ENCODE measurements at places on chromosomes 16 and 17.

GRCh38 chr17:31878703-31879073, 19.6 kb upstream of the COPRS start:
- DNase-seq, result no peak

GRCh38 chr17:61447358-61447757, 4.9 kb upstream of the TBX4 start:
- no peak for DNase-seq

- no peak for DNase-seq
These were observed 13.9 kb downstream of the CDH3 start for GRCh38 chr16:68658974-68659360.

DNA sequence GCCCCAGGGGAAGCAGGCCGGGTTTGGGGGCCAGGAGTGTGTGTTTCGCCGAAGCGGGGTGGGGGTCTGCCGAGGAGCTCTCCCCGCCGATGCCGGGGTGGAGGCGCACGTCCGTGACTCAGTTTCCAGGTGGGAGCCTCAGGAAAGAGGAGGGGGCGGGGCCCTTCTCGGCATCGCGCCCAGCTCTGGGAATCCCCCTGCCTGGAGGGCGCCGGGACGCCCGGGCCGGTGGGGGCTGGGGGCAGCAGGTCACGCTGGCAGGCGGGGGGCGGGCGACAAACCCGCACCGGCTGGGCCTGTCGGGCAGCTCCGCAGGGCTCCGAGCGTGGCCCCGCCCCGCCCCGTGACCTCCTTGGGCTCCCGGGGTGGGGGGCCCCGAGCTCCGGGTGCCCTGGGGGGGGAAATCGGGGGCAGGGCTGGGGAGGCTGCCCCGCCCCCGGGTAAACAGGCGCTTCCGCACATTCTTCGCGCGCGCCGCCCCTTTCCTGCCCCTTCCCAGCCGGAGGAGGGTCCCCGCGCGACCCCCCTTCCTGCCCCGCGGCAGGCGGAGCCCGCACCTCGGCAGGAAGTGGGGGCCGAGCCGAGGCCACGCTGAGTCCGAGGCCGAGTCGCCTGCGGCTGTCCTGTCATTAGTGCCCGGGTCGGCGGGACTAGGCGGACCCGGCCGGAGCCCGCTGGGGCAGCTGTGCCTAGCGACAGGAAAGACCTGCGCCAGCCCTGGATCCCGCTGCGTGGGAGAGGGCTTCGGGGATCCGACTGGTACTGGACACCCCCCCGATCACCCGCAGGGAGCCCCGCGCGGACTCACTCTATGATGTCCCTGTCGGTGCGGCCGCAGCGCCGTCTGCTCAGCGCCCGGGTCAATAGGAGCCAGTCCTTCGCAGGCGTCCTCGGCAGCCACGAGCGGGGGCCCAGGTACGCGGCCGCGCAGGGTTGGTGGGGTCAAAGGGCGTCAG, 9.3 kb downstream of the RIPOR1 start:
- peak; percentile 87 for DNase-seq

- DNase-seq, result no peak
These were observed 80.9 kb upstream of the STAC2 start for GRCh38 chr17:39306509-39307212.

DNA sequence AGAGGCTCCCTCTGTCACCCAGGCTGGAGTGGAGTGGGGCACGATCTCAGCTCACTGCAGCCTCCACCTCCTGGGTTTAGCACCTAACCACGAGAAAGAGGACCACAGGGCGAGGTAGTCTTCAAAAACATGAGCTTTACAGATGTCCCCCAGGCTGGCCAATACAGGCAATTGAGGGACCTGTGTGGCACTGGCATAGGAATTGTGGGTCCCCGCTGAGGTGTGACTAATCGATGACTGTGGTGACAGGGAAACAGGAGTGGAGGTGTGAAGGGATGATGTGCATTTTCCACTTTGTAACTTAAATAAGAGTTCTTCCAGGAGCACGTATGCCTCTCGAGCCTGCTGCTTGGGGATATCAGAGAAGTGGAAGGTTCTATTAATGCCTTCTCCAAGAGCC, 12.6 kb upstream of the ARHGAP17 start:
- no peak for DNase-seq

GRCh38 chr17:29771546-29771945, 148.8 kb upstream of the CORO6 start:
- no peak for DNase-seq

DNA sequence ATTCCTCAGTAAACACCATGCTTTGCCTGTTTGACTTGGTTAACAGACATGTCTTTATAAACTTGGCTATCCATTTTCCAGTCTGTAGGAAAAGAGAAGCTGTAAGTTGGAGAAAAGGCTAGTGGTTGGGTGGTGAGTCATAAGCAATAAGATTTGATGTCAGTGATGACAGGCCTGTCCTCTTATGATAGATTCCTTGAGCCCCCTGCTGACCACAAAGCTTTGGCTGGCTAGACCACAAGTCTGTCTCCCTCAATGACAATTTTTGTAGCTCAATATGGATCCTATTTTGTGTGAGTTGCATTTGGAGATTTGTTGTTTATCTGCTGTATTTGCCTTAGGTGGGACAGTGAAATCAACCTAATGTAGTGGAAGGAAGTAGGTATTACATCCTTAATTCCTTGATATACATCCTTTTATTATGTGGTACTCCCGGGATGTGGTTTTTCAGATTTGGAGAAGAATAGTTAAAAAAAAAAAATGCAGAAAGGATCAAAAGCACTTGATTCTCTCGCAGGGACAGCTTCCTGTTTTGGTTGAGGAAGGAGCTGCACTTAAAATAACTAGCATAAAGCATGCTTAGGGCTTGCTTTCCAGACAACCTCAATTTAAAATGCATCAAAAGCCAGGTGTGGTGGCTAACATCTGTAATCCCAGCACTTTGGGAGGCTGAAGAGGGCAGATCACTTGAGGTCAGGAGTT, 67.4 kb downstream of the SIAH1 start:
- DNase-seq, result no peak

All from vagina (tissue), 2 donors.